Astrocyte of the spinal cord (primary cell): ENCODE measurements at places on chromosomes 7 and 10.

DNA sequence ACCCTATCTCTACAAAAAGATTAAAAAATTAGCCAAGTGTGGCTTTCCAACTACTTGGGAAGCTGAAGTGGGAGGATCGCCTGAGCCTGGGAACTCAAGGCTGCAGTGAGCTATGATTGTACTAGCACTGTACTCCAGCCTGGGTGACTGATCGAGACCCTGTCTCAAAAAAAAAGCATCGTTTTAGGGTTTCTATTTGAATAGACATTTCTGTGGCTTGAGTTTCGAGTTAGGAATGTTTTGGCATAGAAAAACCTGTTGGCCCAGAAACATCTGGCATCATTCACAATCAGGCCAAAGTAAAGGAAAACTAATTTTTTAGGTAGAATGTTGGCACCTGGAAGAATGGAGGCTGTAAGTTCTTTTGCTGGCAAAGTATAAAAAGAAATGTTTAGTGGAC, 72.4 kb downstream of the AUTS2 start:
- peak; percentile 65 for DNase-seq

DNA sequence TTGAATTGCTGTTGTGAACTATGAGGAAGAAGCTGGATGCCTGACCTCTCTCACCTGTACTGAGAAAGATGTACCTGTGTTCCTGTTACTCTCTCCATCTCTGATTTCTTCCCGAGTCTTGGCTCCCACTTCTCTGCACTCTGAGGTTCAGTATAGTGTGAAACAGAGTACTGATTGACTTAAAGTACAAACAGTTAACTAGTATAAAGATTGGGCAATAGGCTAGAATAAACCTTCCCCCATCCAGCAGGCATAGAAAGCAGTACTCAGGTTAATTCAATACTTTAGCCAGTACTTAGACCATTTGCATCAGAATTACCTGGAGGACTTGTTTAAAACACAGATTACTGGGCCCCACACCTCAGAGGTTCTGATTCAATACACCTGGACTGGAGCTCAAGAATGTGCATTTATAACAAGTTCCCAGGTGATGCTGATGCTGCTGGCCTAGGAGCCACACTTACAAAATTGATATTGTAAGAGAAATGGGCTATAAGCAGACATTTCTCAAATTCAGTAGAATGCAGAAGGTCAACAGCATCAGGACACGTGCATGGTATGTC, 51.6 kb downstream of the ANK3 start:
- no peak for DNase-seq

GRCh38 chr10:67696679-67697078, 684 bp upstream of the CTNNA3 start:
- no peak for DNase-seq

DNA sequence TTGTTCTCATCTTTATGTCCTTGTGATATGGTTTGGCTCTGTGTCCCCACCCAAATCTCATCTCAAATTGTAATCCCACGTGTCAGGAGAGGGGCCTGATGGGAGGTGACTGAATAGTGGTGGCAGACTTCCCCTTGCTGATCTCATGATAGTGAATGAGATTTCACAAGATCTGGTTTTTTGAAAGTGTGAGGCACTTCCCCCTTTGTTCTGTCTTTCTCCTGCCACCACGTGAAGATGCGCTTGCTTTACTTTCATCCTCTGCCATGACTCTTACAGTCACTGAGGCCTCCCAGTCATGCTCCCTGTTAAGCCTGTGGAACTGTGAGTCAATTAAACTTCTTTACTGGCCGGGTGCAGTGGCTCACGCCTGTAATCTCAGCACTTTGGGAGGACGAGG, 161.0 kb downstream of the HERPUD2 start:
- DNase-seq = no peak

DNA sequence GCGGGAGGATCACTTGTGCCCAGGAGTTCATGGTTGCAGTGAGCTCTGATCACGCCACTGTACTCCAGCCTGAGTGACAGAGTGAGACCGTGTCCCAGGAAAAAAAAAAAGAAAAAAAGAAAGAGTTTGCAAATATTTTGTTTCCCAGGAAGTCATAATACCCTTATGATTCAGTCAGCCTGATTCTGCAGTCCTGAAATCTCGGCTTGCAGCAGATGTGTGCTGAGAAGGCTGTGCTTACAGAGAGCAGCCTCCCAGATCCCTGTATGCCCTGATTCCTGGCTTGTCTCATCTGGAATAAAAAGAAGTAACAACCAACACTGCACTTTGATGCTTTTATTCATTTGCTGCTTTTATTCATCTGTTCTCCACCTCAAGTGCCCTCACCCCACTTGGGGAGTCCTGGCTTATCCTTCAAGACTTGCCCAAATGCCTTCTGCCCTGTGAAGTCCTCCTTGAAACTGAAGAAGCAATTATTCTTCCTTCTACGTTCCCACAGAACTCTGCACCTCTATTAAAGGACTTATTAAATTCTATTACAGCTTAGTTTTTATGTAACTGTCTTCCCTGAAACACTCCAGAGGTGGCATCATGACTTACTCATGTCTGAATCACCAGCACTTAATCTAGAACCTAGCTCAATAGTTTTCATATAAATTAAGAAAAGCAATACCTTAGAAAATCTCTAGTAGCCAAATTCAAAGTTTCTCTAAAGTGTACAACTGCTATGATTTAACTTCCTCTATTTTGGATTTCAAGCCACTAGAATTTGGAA, 27.7 kb upstream of the BPGM start:
- DNase-seq = peak; percentile 78

GRCh38 chr7:43076606-43077005, 35.8 kb upstream of the HECW1 start:
- no peak for DNase-seq

DNA sequence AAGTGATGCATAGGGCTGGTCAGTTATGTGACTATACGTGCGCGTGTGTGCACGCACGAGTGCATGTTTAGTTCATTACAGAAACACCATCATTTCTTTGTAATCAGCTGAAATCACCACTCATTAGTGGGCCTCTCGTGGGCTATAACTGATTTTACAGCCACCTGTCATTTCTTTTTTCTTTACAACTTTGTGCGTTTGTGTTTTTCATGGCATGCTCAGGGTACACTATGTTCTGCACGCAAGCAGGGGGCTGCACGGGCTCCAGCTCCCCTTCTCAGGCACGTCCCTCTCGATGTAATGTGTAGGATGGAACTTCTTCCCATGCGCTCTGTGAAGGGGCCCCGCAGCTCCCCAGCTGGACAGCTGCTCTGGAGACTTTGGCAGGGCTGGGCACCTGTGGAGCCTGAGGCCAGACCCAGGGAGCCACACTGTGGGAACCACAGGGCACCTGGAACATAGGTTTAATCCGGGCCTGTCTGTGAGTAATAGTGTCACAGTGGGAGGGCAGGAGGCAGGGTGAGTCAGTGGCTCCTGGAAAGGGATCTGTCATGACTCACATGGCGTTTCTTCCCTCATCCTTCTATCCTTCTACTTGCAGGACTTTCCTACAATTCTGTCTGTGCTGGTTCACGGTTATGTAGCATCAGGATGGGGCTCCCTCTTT, 4.9 kb downstream of the GCK start:
- DNase-seq = peak; percentile 93

DNA sequence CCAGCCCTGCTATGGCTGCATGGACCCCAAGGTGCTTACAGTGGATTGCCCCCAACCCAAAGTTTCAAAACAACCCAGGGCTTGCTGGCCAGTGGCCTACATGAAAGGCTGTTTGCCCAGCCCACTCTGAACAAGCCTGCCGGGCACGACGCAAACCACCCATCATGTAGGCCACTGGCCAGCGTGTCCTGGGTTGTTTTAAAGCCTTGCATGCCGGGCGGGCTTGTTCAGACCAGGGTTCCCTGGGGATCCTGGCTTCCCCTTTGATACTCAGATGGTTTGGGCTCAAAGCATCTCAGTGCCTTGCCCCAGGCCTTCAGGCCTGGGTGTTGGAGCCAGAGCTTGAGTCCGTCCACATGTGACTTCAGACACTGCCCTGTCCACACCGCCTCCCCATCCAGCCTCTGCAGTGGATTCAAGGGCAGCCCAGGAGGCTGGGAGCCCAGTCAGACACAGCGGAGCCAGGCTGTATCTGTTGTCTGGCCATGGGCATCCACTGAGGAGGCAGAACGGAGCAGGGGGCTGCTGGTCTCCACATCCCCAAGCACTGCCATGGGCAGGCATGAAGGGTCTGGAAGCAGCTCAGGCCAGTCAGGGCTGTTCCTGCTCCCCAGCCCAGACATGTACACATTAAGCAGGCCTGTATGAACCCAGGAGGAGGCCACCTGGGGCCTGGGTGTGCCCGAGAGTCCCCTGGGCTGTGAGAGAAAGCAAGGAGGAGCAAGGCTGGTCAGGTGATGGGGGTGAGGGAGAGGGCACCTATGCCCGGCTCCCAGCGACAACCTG, 4.0 kb upstream of the ADIRF start:
- no peak for DNase-seq
